ENCODE measurements at places on chromosomes 11 and 22. TPM values are rescaled to one million over a fixed set of nuclear protein-coding genes. Genes with fewer than 3 reads are reported as not detected.

- H3K4me3 ChIP-seq: peak overlapping the region; percentile 32
- H3K27ac ChIP-seq: no peak overlapping the region
- H3K4me1 ChIP-seq: peaks cover 62% of the 10 kb centered on the region
- H3K27me3 ChIP-seq: no peaks in the 10 kb centered on the region
These were observed 107.4 kb downstream of the ZBTB16 start for GRCh38 chr11:114166897-114167323.

- no peaks in the 10 kb centered on the region for H3K4me1 ChIP-seq
- H3K4me3 ChIP-seq: no peak overlapping the region
- DNase-seq: no peak
These were observed 207.8 kb upstream of the CCDC90B start for GRCh38 chr11:83493917-83494316.

DNA sequence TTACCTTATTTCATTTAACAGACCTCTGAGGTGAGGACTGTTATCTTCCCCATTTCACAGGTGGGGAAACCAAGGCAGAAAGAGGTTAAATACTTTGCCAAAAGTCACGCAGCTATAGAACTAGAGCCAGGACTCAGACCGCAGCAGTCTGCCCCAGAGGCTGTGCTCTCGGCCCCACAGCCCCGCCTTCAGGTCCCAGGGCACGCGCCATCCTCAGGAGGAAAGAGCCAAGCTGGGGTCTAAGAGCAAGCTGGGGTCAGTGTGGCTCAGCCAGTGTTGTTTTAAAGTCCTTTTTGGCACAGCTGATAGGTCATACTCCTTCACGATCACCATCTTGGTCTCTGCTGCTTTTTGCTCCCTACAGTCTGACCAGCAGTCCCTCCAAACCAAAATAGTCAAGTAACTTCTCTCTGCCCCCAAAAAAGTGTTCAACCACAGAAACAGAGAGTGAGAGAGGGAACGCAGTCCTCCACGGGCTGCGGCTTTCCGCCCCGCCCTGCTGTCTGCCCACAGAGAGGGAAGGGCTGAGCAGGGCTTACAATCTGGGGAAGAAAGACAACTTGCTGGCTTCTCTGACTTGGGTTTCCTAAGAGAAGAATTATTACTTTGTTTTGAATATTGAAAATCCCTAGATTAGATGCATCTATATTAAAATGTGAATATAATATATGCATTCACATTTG lies 137.2 kb upstream of the OPCML start:
- H3K4me3 ChIP-seq: no peak overlapping the region
- H3K27me3 ChIP-seq: no peaks in the 10 kb centered on the region
- no peak overlapping the region for H3K27ac ChIP-seq
- no peak for DNase-seq
- H3K36me3 ChIP-seq: no peaks in the 10 kb centered on the region

- H3K4me3 ChIP-seq: no peak overlapping the region
- peaks cover 2% of the 10 kb centered on the region for H3K27me3 ChIP-seq
- no peak overlapping the region for H3K27ac ChIP-seq
- no peaks in the 10 kb centered on the region for H3K36me3 ChIP-seq
These were observed 204.1 kb upstream of the SEZ6L start for GRCh38 chr22:25964961-25965730.

DNA sequence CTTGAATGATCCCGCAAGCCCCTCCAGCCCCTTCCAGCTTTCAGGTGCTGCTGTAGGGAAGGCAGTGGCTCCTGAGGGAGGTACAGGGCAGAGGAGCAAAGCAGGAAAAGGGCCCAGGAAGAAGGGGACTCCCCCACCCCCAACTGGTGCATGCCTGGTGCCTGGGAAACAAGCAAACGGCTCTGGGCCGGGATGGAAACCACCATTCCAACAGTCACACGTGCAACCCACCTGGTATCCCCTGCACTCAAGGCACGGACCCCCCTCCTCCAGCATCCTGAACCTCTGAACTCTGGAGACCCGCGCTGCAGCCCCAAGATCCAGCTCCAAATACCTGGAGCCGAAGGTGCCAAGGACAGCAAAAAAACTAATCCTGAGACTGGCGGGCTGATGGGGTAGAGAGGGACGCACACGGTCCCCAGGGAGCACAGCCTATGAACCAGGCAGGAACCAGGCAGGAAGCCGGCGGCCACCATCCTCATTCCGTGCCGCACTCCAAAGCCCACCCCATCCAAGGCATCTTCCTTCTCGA lies 537 bp downstream of the SCN4B start:
- H3K4me1 ChIP-seq: peaks cover 12% of the 10 kb centered on the region
- H3K36me3 ChIP-seq: no peaks in the 10 kb centered on the region
- H3K27me3 ChIP-seq: peaks cover 40% of the 10 kb centered on the region
- H3K4me3 ChIP-seq: no peak overlapping the region

DNA sequence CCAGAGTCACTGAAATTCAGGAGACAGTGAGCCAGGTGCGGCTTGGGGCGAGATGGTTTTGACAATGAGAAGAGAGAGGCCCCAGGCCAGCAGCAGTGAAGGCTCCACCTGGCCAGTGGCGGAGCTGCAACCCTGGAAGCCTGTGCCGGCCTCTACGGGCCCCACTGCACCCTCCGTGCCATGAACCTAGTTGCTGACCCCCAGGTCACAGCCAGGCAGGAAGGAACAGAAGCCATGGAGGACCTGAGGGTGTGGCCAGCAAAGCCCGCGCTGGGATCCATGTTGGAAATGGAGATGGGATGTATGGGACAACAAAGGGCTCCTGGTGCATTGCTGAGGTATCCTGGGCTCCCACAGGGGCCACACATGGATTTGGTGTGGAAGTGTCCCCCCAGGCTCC lies 1528.5 kb downstream of the BRD1 start:
- DNase-seq: no peak
- no peak overlapping the region for H3K4me3 ChIP-seq
- no peaks in the 10 kb centered on the region for H3K4me1 ChIP-seq

DNA sequence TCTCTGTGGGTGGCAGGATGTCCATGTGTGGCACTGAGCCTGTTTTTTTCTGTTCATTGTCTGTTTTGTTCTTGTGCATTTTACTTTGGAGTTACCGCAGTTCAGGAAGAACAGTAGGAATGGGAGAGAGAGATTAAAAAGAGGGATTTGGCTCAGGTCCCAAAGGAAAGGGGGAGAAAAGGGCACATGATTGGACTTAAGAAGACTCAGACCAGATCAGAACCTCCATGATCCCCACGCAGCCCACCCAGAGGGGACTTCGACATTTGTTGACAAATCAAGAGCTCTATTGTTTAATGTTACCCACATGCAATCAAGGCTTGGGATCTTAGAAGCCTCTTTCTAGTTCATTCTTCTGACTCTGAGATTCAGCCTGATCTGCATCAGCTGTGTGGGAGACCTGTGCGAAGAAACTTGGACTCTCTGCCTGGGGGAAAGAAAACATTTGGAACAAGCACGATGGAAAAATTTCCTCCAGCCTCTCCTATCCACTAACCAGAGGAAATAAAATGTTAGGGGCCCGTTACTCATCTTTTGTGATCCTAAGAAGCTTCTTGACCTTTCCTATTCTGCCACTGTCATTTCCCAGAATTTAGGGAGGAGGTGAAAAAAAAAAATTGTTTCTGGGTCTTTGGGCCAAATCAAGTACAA lies 119.2 kb downstream of the SPON1 start:
- H3K27ac ChIP-seq: no peak overlapping the region
- H3K36me3 ChIP-seq: no peaks in the 10 kb centered on the region
- no peak for DNase-seq
- no peak overlapping the region for H3K4me3 ChIP-seq
- no peaks in the 10 kb centered on the region for H3K27me3 ChIP-seq

- DNase-seq: no peak
- H3K36me3 ChIP-seq: peaks cover 38% of the 10 kb centered on the region
- H3K4me3 ChIP-seq: no peak overlapping the region
- H3K27ac ChIP-seq: no peak overlapping the region
These were observed 10.1 kb downstream of the ATP5MG start for GRCh38 chr11:118411530-118411929.

GRCh38 chr22:49724893-49725489 lies 102.7 kb downstream of the BRD1 start:
- H3K4me3 ChIP-seq: no peak overlapping the region
- H3K4me1 ChIP-seq: peaks cover 20% of the 10 kb centered on the region
- H3K27me3 ChIP-seq: peaks cover 2% of the 10 kb centered on the region
- no peak overlapping the region for H3K27ac ChIP-seq
- H3K36me3 ChIP-seq: no peaks in the 10 kb centered on the region

- no peak overlapping the region for H3K27ac ChIP-seq
- no peaks in the 10 kb centered on the region for H3K27me3 ChIP-seq
- no peaks in the 10 kb centered on the region for H3K4me1 ChIP-seq
- peaks cover 17% of the 10 kb centered on the region for H3K36me3 ChIP-seq
- no peak for DNase-seq
- H3K4me3 ChIP-seq: no peak overlapping the region
These were observed 56.2 kb downstream of the PANX1 start for GRCh38 chr11:94184846-94185245.

DNA sequence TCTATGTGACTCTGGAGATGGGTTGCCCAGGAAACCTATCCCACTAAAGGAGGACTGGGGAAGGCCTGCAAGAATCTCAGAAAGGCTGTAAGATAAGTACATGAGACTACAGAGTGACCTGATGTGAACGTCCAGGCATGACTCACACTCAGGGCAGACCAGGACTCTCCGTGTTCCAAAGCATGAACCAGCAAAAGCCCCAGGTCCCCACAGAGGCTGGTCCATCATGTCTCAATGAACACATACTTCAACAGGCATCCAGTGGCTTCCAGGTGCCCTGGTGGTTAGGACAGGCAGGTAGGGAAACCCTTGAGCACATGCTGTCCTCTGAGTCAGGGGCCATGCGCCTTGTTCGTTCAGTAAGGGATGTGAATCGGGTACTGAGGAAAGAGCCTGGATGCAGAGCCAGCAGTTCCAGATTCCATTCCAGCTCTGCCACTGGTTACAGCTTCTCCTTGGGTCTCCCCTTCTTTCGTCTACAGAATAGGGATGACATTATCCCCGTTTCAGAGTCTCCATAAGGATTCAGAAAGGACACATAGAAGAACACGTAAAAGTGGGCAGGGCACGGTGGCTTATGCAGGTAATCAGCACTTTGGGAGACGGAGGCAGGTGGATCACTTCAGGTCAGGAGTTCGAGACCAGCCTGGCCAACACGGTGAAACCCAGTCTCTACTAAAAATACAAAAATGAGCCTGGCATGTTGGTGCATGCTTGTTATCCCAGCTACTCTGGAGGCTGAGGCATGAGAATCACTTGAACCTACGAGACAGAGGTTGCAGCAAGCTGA lies 129.0 kb upstream of the TEAD1 start:
- no peaks in the 10 kb centered on the region for H3K27me3 ChIP-seq
- no peak overlapping the region for H3K4me3 ChIP-seq
- H3K36me3 ChIP-seq: no peaks in the 10 kb centered on the region

DNA sequence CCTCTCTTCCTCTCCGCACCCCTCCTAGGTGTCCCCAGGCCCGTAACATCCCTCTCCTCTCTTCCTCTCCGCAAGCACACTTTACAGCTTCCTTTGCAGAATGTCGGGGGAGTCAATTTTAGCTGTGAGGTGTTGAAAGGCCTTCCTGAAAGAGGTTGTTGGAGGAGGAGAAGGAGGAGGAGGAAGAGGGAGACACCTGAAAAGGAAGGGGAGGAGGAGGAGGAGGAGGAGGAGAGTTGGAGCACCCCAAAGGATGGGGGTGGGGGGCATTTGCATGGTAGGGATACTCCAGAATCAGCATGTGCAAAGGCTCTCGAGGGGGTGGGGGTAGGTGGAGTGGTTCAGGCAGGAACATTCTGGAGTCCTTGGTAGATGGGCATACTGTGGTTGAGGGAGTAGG lies 1045.1 kb downstream of the TBC1D22A start:
- no peaks in the 10 kb centered on the region for H3K4me1 ChIP-seq
- no peaks in the 10 kb centered on the region for H3K27me3 ChIP-seq
- no peak overlapping the region for H3K27ac ChIP-seq
- H3K4me3 ChIP-seq: no peak overlapping the region
- H3K36me3 ChIP-seq: no peaks in the 10 kb centered on the region

DNA sequence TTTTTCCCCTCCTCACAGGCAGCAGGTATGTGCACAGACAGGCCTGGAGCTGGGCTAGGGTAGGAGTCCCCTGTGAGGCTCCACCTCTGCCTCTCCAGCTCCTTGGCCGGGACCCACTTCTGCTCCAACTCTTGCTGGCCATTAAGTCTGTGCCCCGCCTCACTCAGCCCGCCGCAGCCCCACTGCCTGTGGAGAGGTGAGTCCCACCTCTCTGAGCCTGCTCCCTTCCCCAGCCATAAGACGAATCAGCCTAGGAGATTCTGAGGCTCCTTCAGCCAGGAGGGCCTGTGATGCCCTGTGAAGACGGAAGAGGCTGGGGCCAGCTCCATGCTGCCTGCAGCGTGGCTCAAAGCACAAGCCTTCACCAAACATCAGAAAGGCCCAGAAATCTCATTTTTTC lies 23.0 kb downstream of the TSKU start:
- no peak for DNase-seq
- H3K36me3 ChIP-seq: no peaks in the 10 kb centered on the region
- no peaks in the 10 kb centered on the region for H3K4me1 ChIP-seq
- no peak overlapping the region for H3K4me3 ChIP-seq

GRCh38 chr11:106001304-106002012 lies 20.6 kb downstream of the MSANTD4 start:
- H3K4me1 ChIP-seq: no peaks in the 10 kb centered on the region
- H3K27me3 ChIP-seq: no peaks in the 10 kb centered on the region
- H3K4me3 ChIP-seq: no peak overlapping the region

GRCh38 chr22:35424761-35425160 lies 24.8 kb downstream of the MCM5 start:
- H3K36me3 ChIP-seq: peaks cover 65% of the 10 kb centered on the region
- no peaks in the 10 kb centered on the region for H3K4me1 ChIP-seq
- no peak overlapping the region for H3K27ac ChIP-seq
- DNase-seq: no peak
- H3K27me3 ChIP-seq: no peaks in the 10 kb centered on the region

GRCh38 chr22:37235897-37236607 lies 8.0 kb downstream of the RAC2 start:
- no peak for DNase-seq
- H3K4me3 ChIP-seq: peak overlapping the region; percentile 19
- no peaks in the 10 kb centered on the region for H3K27me3 ChIP-seq
- peaks cover 100% of the 10 kb centered on the region for H3K4me1 ChIP-seq

- no peaks in the 10 kb centered on the region for H3K27me3 ChIP-seq
- peaks cover 10% of the 10 kb centered on the region for H3K4me1 ChIP-seq
- H3K36me3 ChIP-seq: peaks cover 2% of the 10 kb centered on the region
- peak overlapping the region; percentile 9 for H3K4me3 ChIP-seq
These were observed 60.3 kb downstream of the SIK3 start for GRCh38 chr11:117037975-117038350.

DNA sequence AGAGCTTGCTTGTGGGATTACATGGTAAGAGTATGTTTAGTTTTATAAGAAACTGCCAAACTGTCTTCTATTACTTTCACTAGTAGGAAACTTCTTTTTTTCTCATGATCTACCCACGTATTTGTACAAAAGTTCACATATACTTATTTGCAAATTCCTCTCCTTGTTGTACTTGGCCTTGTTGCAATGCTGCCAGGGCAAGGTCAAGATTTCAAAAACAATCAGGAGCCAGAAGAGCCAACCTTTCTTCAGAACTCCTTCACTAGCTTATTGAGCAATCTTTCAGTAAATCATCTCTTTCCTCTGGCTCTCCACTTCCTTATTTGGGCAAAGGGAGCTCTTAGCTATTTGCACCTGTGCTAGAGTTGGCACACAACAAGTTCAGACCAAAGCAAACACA lies 9.7 kb downstream of the SRSF8 start:
- DNase-seq: no peak
- no peak overlapping the region for H3K4me3 ChIP-seq
- H3K27ac ChIP-seq: no peak overlapping the region

- H3K4me3 ChIP-seq: no peak overlapping the region
- no peaks in the 10 kb centered on the region for H3K4me1 ChIP-seq
- no peak for DNase-seq
- no peaks in the 10 kb centered on the region for H3K27me3 ChIP-seq
- H3K27ac ChIP-seq: no peak overlapping the region
These were observed 93.5 kb downstream of the GRAMD1B start for GRCh38 chr11:123523539-123523938.

MPPED2 gene
- total RNA-seq: 0.96 TPM

MFRP gene
- not detected for total RNA-seq

OR56A1 gene
- not detected for total RNA-seq

ROBO4 gene
- 1.0 TPM for total RNA-seq
